ENCODE measurements at places on chromosomes 4 and X.

GRCh38 chrX:21993265-21993664, 38.9 kb upstream of the PHEX start:
- DNase-seq = no peak

GRCh38 chr4:152535360-152535902, 461 bp downstream of the FBXW7 start:
- DNase-seq = no peak

DNA sequence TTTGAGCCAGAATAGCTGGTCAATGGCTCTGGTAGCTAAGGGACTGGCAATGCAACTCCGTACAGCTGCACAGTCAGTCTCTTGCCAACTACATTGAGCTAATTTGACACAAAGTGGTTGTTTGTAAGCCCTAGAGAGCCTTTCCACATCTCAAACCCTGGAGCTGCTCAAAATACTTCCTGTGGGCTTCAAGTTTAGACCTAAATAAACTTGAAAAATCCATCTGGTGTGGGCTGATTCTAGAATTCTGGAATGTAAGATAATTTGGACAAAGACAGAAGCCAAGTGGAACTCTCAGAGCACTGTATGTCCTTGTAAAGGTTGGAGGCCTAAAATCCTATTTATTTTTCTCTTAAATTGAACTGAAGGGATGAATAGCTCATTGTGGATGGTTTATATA, 380.8 kb downstream of the SPRY1 start:
- no peak for DNase-seq

DNA sequence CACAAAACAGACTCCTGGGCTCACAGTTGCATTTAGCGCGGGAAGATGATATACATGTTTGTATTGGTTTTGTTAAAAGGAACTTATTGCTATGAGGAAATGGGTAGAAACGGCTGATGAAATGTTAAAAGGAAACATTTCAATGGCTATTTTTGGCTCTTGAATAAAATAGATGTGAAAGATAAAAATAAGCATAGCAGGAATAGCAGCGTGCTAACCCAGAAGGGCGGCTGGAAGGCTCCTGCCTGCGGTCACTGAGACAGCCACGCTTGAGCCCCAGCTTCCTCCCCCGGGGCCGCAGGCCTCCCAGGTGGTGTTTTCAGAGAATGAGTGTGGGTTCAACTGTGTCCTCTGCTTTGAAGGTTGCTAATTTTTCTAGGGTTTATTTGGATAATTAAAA, 35.0 kb upstream of the CLCN4 start:
- no peak for DNase-seq

DNA sequence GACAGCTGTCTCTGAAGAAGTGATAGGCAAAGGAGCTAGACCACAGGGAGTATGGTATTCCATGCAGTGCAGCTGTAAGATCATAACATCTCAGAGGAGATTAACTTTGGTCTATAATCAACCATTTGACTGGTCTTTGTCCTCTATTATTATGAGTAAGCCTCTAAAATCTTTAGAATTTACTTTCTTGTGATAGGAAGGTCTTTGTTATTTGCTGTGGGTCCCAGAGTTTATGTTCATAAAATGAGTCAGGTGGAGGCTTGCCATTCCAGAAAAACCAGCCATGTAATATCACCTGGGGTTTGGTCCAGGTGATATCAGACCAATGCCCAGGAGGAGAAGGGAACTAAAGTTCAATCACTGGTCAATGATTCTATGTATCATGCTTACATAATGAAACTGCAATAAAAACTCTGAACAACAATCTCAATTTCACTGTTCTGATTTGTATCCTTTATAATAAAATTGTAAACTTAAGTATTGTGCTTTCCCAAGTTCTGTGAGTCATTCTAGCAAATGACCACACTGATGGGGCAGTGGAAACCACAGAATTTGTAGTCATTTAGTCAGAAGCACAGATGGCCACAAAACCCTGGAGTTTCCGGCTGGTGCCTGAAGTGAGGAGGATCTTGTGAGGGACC, 239.6 kb upstream of the TRAM1L1 start:
- DNase-seq = no peak

- DNase-seq = no peak
Measured at GRCh38 chr4:61462451-61463326, 262.6 kb downstream of the ADGRL3 start.

GRCh38 chr4:24560868-24561368, 23.4 kb downstream of the DHX15 start:
- DNase-seq = no peak

- DNase-seq = no peak
Measured at GRCh38 chrX:38220415-38221390, at the start of gene SRPX. TSS of gene SRPX (minus strand) at chrX:38220871. CDS start at chrX:38220792, 79 bp downstream.

DNA sequence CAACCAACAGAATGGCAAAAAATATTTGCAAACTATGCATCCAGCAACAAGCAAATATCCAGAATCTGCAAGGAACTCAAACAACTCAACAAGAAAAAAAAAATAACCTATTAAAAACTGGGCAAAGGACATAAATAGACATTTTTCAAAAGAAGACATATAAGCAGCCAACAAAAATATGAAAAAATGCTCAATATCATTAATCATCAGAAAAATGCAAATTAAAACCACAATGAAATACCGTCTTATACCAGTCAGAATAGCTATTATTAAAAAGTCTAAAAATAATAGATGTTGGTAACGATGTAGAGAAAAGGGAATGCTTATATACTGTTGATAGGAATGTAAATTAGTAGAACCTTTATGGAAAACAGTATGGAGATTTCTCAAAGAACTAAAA, 53.4 kb downstream of the WDR19 start:
- no peak for DNase-seq

DNA sequence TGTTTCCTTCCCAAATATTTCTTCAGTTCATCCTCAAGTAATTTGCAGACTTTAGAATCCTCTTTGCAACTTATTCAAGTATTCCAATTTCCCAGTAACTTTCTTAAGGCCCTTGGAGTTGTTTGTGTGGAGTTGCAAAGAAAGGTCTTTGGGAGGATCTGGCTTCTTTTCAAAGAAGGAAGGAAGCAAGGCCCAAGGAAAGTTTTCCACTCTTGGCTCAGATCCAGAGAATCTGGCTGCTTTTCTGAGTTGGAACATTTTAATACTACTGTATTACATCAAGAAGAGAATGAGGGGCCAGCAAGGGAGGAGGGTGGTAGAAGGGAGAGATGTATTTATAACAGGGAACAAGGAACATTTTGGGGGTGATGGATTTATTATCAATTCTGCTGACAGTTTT, 10.5 kb downstream of the CDX4 start:
- no peak for DNase-seq

GRCh38 chr4:171340258-171340657, 472.9 kb upstream of the GALNTL6 start:
- DNase-seq = no peak

DNA sequence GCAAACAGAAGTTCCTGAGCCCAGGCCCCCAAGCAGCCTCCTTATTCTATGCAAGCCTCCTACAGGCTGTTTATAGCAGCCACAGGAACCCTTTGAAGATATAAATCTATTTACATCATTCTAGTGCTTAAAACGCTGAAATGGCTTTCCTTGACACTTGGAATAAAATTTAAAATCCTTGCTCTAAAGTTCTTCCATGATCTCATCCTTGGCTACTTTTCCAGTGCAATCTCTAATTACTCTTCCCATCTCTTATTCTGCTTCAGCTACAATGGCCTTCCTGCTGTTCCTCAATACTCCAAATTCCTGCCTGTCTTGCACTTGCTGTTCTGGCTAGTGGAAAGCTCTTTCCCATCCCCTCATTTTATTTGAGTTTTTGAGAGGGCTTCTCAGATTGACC, 634.2 kb upstream of the NR3C2 start:
- DNase-seq = no peak

DNA sequence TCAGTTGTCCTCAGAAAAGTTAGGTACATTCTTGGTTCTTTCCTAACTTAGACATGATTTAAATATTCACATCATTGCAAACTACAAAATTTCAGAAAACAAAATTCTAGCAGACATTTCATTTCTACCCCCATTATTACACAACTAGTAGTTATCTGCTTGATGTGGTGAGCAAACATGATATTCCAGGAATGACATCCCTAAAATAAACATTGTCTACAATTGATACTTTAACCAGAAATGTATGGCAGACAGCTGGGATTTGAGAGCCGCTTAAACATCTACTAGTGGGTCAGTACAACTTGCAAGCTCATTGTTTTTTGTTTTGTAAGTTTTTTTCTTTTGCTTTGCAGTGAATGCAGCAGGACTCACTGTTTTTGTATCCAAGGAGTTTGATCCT, 32.1 kb upstream of the AMBN start:
- no peak for DNase-seq

DNA sequence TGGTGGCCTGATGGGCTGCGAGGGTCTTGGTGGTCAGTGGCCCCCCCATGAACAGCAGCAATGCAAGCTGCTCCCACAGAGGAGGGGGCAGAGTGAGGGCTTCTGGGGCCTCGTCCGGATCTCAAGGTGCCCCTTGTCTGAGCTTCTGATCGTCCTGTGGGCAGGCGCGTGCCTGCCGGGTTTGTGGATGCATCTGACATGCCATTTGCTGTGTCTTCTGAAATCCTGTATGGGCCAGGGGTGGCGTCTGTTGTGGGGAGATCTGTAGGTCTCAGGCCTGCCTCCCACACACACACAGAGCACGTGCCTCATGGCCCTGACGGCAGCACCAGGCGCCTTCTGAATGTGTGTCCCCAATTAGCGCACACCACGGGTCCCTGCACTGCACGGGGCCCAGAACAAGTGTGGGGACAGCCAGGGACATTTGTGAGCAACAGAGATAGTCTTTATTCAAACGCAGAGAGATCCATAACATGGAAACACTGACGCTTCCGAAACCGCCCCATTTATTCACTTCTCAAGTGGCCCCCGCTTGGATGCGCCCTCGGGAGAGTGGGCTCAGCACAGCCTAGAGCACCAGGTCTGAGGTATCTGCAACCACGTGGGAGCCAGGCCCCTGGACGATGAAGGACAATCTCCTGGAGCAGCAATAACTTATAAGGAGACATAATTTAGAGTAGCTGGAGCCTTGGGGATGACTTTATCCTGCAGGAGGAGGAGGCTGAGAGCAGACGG, 5.7 kb downstream of the SPON2 start:
- DNase-seq = no peak

GRCh38 chr4:126123611-126124325, 809.0 kb downstream of the FAT4 start:
- DNase-seq = no peak

DNA sequence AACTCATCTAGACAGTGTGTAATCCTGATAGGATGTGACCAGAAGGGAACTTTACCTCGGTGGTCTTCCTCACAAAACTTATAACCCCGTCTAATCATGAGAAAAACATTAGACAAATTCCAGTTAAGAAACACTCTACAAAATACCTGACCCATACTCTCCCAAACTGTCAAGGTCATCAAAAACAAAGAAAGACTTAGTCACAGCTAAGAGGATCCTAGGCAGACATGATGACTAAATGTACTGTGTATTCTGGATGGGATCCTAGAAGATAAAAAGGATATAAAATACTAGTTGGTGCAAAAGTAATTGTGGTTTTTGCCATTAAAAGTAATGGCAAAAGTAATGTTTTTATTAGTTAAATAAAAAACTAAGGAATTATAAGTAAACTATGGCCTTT, 81.6 kb downstream of the DTHD1 start:
- no peak for DNase-seq

GRCh38 chr4:39205476-39205875, 23.1 kb downstream of the WDR19 start:
- no peak for DNase-seq

DNA sequence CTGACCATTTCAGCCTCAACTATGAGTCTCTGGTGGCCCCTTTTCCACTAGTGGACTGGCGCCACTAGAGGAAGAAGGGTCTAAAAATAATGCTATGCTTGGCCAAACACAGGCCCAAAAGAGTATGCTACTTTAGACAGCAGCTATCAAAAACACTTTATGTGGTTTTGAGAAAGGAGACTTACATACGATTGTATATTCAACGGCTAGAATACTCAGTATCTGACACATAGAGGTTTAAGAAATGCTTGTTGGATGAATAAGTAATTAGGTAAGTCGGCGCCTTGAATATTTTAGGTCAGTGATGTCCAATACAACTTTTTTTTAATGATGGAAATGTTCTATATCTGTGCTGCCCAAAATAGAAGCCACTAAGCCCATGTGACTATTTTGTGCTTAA, 25.7 kb upstream of the TMPRSS11A start:
- DNase-seq = no peak

GRCh38 chr4:144649646-144650045, 3.7 kb downstream of the HHIP start:
- no peak for DNase-seq

DNA sequence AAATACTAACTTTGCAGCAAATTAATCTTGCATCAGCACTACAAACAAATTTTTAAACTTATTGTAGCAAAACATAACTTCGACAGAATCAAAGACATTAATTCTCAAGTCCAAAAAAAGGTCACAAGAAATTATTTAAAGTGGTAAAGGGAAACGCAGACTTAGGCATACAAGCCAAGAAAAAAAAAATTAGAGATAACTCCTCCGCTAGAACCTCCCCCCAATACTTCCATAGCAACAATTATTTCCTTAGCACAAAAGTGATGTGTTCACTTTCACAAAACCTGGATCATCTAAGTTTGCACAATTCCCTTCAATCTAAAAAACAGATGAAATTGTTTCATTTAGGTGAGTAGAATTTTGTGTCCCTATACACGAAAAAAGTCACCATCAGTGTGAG, 1.1 kb downstream of the LRBA start:
- DNase-seq = no peak

DNA sequence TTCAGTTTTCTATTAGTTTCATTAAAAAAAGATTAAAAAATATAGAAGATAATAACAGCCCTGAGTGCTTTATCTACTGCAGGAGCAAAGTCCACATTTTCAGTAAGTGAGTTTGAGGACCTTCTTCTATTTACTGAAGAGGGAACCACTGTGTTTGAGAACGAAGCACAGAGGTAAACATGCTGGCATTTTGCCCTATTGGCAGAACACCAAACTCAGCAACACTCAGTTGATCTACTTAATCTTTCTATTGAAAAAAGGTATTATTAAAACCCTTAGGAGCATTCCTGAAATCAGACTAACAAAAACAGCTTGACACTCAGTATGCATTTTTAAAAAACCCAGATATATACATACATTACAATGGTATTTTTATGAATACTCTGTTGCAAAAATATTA, 1496.7 kb downstream of the TECRL start:
- no peak for DNase-seq

GRCh38 chr4:17780501-17781299, 721 bp downstream of the FAM184B start:
- no peak for DNase-seq

GRCh38 chrX:72137846-72138495, 6.3 kb upstream of the RTL5 start:
- no peak for DNase-seq

GRCh38 chr4:13905543-13905942, 278.0 kb upstream of the BOD1L1 start:
- no peak for DNase-seq

Data from stimulated activated CD8-positive, alpha-beta memory T cell treated with anti-CD3 and anti-CD28 coated beads, Interleukin-4, amount 100 ng/mL, for 4 hours (primary cell).